ENCODE measurements at places on chromosomes 3 and 15.

DNA sequence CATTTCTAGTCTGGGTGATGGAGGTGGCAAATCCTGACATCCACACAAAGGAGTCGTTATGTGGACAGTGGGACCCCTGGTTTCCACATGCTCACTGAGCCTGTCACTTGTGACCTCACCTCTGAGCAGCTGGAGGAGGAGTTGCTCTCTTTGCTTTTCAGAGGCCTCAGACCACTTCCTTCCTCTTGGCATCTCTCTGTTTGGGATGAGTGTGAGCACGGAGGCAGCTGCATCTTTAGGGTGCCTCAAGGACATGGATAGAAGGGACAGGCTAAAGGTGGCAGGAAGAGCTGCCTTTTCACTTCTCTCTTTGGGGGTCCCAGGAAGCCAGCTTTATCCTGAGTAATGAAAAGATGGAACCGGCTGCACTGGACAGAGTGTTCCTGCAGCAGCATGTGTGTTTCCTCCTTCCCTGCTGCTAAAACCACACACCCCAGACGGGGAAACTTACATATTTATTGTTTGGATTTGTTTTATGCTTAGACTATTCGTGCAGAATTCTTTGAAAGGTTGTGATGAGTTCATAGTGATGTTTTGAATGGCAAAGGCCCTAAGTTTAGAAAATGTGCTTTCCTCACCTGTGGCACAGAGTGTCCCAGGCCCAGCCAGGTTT lies 31.8 kb downstream of the GPR171 start:
- DNase-seq = no peak

DNA sequence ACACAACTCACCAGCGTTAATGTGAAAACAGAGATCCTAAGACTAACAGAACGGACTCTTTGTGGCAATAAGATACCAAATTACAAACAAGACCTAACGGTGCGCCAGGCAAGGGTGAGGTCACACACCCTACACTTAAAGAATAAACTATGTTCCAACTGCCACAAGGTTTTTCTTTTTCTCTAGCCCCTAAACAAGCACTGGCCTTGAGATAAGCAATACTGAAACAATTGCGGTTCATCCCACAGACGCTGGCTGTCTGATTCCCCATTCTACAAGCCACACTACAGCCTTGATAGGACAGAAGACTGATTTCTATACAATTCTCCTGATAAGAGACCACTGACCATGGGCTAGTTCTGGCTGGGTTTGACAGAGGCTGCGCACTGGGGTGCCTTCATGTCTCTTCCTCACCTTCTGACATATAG lies 20.5 kb upstream of the LIMD1 start:
- no peak for DNase-seq

- DNase-seq = no peak
These were observed 145.1 kb downstream of the VGLL4 start for GRCh38 chr3:11498646-11499045.

DNA sequence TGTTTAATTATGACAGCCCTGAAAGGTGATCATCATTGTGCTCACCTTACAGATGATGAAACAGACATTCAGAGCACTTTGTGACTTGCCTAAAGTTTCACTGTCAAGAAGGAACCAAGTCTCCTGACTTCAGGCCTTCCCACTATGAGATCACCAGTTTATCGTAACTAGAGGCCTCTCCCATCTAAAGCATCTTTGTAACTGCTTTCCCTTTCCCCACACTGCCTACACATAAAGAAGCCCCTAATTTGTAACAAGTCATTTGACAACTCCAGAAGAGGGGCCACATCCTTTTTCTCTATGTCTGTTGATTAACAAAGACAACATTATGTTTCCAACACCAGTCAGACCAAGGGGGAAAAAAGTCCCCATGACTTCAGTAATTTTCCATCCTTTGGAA lies 1.1 kb downstream of the KLHL6 start:
- DNase-seq = peak; percentile 31

GRCh38 chr3:160617636-160618035 lies 52.3 kb upstream of the KPNA4 start:
- DNase-seq = peak; percentile 24

DNA sequence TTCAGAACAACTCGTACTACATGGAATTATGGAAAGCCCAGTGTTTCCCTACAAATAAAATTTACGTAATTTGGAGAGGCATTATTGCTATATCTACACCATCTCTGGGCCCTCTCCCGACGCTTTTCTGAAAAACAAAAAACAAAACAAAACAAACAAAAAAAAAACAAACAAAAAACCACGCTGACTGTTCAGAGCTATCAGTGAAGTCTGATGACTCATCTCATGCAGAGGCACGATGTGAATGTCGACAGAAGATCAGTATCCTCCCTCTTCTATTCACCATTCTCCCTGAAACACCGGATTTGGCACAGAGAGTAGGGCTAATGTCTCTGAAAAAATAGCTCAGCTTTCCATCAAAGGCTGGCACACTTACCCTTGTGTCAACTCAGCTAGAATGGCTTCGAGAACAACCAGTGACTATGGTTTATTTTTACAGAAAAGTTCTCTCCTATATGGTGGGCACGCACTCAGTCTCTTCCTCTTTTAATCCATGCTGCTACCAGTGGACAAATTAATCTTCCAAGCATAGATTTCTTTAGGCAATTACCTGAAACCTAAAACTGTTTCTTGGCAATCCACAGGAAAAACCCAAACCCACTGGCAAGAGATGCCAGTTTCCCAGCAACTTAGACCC lies 1.5 kb downstream of the CRBN start:
- no peak for DNase-seq

- DNase-seq = no peak
These were observed 4.2 kb downstream of the PLSCR1 start for GRCh38 chr3:146540236-146540635.

DNA sequence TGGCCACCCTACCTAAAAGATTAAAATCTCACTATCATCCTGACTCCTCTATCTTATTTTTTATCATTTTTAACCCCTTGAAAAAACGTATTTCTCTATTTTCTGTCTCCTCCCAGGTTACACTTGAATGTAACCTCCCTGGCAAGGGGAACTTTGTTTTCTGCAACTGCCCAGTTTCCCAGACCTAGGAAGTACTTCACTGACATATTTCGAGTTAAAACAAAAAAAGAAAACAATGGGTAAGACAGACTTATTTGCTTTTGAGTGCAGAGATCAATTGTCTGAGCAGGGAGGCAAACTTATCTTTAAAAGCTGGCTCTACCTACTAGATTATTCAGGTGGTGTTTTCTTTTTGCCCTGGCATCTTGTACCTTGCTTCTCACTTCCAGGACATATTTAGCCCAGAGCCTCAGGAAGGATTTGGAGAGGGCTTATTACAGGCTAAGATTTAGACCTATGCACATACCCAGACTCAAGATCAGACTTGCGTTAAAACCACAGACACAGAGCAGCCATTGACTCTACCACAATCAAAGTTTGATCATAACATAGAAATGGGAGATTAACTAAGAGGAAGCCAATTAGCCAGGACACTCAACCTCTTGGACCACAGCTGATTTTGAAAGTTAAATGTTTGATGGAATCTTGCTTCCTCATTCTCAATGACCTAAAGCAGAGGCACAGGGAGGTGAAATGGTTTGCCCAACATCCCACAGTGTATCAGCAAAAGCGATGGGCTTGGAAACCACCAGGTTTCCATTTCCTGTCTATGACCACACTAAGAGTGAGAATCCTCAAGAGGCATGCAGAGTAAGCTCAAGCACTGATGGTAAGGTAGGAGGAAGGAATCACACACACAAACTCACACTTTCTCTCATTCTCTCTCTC lies 169.5 kb upstream of the THBS1 start:
- DNase-seq = no peak

- DNase-seq = no peak
These were observed 16.2 kb upstream of the PSTPIP1 start for GRCh38 chr15:76978522-76979330.

DNA sequence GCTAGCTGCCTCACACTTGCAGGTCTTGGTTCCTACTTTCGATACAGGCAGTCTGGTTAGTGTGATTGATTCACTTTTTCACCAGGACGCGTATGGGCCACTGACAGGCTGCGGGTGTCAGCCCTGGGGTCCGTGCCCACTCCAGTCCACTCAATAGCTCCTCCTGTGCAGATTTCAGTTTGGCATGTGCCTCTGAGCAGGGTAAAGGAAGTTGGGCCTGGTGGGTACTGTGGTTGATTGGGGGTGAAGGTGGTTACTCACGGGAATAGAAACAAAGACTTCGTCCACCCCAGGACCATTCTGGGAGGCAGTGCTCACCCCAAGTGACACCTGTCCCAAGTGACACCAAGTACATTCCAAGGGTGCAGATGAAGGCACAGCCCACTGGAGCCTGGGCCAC lies 62.3 kb downstream of the EPHB1 start:
- DNase-seq = no peak

GRCh38 chr3:65490114-65490513 lies 548.6 kb downstream of the MAGI1 start:
- no peak for DNase-seq

DNA sequence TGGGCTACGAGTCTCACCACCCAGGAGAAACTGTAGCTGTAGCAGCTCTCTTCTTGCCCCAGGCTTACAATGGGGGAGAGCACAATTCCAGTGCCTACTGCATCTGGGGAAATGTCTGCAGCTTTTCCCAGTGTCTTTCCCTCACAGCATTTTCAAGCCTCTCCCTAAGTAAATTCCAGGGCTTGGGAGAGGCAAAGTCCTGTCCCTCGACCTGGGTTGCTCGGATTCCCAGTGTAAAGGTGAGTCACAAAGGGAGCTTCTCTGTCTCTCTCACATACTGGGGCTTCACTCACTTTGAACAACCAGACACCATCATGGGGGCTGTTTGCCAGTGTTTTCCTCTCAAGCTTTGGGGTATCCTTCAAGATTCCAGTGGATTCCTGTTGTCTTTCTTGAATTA lies 689.4 kb upstream of the NAALADL2 start:
- peak; percentile 53 for DNase-seq

GRCh38 chr3:13062647-13063046 lies 10.6 kb downstream of the IQSEC1 start:
- DNase-seq = no peak

GRCh38 chr3:112640276-112640929 lies 540 bp downstream of the CCDC80 start:
- DNase-seq = peak; percentile 38

DNA sequence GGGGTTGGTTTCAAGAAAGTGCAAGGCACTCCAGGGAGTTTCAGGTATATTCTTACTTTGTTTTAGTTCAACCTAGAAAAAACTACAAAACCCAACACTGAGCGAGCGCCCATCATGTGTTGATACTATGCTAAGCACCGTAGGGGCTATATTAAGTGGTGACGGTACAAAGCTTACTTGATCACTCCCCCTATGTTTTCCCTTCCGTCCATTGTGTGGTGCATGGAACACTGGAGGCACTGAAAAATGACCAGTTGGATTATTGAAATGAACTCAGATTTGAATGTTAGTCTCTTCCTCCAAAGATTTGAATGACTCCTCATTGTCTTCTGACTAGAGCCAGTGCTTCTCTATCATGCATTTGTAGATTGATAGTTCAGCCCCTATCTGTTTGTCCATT lies 6.6 kb downstream of the MYZAP start:
- DNase-seq = no peak

DNA sequence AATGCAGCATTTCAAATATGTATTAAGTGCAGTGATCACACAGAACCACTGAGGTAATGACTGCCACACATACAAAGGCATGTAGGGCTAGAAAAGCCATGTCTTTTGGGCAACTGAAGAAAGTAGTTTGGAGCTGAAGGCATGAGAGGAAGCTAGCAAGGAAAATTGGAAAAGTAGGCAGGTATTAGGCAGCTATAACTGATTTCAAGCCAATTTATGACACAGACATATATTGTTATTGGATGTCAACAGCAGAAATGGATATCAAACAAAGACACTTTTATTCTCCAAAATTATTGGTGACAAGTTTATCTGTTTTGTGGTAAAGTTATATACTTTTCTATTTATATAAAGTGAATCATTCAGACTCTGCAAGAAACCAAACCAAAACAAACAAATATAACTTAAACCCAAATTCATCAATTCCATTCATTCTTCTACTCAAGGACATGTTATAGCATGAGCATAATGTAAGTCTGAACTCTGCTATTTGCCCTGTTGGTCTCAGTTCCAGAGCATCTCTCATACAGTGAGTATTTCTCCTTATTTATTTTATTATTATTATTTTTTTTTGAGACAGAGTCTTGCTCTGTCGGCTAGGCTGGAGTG lies 307.4 kb upstream of the COL8A1 start:
- DNase-seq = no peak

DNA sequence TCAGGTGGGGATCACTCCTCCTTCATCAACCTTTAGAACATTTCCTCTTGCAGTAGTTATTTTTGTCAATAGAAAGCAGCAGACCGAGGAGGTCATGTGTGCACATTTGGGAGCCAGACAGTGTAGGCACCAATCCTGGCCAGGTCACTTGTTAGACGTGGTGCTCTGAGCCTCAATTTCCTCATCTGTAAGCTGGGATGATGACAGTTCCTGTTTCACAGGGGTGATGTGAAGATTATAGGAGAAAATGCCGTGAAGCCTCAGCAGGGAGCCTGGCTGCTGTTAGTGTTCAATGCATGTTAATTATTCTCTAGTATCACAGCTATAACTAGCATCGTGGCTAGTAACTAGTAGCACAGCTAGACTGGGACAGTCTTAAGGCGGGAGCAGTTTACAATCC lies 64.7 kb downstream of the ATP2B2 start:
- DNase-seq = no peak

- no peak for DNase-seq
These were observed 46.3 kb downstream of the DGKG start for GRCh38 chr3:186315581-186316354.

- DNase-seq = no peak
These were observed 36.9 kb downstream of the TCAIM start for GRCh38 chr3:44375450-44375849.

DNA sequence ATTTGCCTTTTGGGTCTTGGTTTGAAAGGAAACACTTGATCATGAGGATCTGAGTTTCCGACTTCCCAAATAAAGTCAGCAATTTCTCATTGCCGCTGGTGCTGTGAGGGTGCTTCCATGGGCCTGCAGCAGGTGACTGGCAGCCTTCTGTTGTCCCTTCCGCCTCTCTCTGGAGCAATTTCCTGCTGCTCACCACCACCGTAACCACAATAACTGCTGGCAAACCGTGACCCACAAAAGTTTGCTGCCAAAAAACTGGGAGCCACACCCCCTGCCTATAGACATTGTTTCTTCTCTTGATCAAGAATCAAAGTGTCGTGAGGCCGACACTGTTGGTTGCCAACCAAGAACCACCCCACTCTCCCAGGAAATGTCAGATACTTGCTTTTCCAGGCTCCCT lies 164.0 kb downstream of the NR2F2 start:
- DNase-seq = no peak

GRCh38 chr3:169002689-169003088 lies 660.8 kb downstream of the MECOM start:
- DNase-seq = no peak

DNA sequence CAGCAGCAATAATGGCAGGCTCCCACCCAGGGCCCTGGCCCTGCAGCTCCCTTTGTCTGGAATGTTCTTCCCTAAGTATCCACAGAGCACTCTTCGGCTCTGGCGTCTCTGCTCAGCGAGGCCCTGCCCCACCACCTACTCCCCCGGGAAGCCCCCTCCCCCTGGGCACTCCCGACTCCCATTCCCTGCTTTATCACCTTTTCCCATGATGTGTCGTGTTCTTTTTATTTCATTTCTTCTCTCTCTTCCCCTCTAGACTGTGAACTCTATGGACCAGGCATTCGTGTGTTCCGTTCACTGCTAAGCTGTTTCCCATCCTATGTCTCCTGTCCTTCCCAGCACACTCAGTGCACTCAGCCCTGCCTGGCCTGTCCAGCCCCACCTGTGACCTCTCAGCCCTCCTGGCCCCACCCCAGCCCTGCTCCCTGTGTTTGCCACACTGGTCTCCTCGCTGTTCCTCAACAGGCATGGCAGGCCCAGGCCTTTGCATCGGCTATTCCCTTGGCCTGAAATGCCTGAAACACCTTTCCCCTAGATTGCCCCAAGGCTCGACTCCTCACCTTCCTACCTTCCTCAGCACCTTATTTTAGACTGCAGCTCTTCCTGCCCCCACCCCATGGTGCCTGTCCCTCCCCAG lies 107.4 kb downstream of the TPRA1 start:
- no peak for DNase-seq

Measured in mesendoderm (in vitro differentiated cells).